ENCODE measurements at places on chromosomes 6 and 20.

DNA sequence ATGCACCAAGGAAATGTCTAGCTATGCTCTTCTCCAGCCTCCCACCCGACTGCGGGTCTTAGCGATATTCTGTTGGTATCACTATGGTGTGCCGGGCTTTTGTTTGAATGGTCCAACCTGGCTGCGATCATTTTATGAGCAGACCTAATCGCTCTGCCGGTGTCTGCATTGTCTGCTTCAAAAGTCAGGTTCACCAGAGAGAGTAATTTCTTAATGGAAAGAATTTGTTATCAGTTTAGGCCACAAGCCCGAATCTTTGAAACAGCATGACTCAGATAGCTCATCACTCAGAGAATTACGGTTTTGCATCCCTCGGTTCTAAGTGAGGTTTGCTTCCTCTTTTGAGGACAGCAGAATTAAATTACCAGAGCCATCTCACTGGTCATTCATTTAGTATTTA lies 521.0 kb upstream of the ARID1B start:
- DNase-seq, result no peak

GRCh38 chr6:32108727-32109113 lies 418 bp downstream of the TNXB start:
- no peak for DNase-seq

- peak; percentile 89 for DNase-seq
Measured at GRCh38 chr6:27867051-27867944, 44.9 kb downstream of the OR2B2 start.

DNA sequence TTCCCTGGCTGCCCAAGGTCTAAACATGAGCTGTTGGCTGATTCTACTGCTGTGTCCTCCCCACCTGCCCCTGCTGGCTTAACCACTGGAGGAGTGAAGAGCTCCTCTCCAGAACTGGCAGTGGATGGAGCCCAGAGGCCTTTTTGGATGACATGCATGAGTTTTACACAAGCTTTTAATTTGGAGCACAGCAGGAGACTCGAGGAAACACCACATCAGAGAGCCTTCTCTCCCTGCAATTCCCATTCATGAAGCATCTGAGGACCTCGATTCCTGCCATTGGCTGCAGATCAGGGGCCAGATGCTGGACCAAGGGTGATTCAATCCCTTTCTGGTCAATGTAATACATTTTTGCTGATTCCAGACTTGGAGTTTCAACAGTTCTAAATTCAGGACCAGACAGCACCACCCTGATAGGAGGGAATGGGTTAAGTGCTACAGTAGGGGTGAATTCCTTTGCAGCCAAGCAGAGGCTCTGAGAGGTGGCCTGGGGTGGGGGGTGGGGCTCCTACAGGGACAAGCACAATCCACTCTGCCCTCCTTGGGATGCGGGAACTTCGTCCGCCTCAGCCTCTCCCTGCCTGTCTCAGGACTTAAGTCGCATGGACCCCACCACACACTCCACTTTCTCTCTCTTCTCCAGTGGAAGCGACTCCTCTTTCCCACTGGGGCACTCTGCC lies 599 bp upstream of the PSORS1C1 start:
- DNase-seq, result peak; percentile 61

DNA sequence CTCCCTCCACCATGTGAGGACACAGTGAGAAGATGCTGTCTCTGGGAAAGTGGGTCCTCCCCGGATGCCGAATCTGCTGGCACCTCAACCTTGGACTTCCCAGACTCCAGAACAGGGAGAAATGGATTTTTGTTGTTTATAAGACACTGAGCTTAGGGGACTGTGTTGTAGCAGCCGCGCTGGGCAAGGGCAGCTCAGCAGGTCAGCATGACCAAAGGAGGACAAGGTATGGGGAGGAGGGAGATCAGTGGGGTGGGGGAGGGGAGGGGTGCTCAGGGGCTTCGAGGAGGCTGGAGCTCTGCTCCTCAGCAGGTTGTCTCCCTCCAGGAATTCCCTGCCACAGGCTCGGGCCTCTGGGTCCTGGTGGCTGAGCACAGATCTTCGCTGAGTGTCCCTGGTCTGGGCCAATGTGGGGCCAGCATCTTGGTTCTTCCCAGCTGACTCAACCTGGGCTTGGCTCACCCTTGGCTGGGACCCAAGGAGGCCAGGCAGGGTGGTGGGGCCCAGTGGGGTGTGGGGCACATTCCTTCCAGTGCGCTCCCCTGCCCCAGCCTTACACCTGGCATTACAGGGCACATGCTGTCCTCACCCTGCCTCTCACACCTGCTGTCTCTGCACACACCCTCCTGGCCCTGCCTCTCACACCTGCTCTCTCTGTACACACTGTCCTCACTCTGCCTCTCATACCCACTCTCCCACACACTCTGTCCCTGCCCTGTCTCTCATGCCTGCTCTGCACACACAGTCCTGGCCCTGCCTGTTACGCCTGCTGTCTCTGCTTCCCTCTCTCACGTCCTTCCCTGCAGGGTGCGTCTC lies 107.3 kb downstream of the SYCP2 start:
- no peak for DNase-seq

- DNase-seq, result no peak
Measured at GRCh38 chr6:53623497-53623896, 42.1 kb downstream of the KLHL31 start.

GRCh38 chr6:147514831-147515230 lies 6.3 kb downstream of the SAMD5 start:
- DNase-seq, result no peak

DNA sequence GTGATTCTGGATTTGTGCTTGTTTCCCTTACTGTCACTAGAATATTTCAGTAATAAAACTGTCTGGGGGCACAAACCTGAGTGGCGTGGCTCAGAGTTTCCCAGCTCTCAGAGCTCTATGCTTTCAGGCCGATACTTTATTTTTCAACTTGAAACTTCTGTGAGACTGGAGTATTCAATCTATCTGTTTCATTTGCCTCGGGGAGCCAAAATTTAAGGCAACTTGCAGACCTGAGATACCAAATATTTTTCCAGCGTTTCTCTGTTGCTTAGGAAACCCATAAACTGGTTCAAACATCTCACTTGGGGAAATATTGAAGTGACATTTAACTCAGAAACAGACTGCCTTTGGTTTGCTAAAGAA lies 74.7 kb downstream of the SOBP start:
- no peak for DNase-seq

DNA sequence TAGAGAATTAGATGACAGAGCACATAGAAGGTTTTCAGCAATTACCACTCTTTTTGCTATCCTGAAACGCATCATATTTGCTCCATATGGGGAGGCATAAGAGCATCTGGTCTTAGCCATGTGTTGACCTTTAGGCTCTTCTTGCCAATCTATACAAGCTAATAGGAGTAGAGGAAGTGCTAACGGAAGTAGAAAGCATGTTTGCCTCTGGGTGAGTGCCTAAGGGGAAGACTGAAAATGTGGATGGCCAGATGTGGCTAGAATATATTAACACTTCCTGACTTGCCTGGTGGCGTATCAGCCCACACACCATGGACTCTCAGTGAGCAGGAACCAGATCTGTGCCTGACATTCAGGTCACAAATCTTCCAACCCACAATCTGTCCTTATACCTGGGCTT lies 136.3 kb downstream of the LRRC1 start:
- no peak for DNase-seq

DNA sequence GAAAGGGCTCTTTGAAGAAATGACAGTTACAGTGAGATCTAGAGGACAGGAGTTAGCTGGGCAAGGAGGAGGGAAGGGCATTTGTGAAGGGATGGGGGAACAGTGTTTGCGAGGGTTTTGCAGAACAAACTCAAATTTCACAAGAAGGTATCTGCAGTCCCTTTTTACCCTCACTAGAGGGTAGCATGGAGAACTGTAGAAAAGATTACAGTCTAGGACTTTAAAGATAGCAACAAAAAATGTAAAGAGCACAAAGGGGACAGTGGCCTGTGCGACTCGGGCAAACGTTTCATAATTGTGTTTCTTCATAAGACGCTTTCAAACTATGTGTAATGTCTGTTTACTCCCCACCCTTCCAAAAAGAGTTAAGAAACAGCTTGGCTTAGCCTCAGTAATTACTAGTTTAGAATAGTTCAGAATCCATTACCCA lies 21.2 kb upstream of the ASXL1 start:
- peak; percentile 33 for DNase-seq

DNA sequence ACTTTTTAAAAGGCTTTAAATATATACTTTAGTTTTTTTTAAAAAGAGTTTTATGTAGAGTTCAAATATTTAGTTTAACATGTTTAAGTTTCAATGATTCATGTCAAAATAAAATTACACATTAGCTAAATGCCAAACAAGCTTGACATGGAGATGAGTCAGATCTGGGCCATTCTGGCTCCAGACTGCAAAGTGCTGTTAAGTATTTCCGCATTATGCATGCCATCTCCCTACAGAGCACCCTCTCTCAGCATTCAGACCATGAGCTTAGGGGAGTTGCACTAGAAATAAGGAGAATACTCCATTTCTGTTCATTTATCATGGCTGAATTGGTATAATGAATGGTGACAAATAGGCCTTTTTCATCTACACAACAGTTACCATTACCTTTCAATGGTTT lies 21.5 kb upstream of the HS3ST5 start:
- no peak for DNase-seq

DNA sequence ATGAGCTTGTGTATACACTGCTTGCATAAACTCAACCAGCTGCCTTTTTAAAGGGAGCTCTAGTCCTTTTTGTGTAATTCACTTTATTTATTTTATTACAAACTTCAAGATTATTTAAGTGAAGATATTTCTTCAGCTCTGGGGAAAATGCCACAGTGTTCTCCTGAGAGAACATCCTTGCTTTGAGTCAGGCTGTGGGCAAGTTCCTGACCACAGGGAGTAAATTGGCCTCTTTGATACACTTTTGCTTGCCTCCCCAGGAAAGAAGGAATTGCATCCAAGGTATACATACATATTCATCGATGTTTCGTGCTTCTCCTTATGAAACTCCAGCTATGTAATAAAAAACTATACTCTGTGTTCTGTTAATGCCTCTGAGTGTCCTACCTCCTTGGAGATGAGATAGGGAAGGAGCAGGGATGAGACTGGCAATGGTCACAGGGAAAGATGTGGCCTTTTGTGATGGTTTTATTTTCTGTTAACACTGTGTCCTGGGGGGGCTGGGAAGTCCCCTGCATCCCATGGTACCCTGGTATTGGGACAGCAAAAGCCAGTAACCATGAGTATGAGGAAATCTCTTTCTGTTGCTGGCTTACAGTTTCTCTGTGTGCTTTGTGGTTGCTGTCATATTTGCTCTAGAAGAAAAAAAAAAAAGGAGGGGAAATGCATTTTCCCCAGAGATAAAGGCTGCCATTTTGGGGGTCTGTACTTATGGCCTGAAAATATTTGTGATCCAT lies 15.3 kb downstream of the TNFAIP3 start:
- no peak for DNase-seq

GRCh38 chr6:125046107-125046925 lies 84.1 kb downstream of the RNF217 start:
- no peak for DNase-seq

GRCh38 chr6:129774697-129775447 lies 64.9 kb upstream of the ARHGAP18 start:
- DNase-seq, result peak; percentile 49

GRCh38 chr6:108877046-108877751 lies 29.0 kb downstream of the ARMC2 start:
- no peak for DNase-seq

DNA sequence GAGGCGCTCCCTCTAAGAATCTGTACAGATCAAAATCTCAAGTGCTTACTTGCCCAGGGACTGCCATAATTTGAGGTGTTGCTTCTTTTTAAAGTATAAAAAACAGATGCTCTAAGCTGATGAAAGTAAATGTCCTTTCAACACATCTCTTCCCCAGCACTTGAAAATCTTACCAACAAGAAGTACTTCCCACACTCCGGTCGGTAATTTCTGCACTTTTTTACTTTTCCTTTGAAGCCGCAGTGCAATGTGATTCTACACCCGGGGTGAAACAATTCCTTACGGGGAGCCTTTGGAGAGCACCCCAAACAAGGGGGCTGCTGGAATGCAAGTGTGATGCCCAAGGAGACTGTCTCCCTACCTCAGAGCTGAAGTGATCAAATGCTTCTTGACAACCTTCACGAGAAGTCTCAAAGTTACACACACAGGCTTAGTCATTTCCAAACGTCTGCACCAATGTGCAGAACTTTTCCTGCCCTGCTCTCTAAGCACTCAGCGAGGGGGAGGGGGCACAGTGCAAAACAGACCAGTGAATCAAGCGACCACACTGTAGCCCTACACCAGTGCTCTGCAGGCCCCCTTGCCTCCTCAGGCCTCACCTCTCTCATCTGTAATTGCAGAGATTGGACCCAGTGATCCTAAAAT lies 56.7 kb downstream of the ATXN1 start:
- no peak for DNase-seq

GRCh38 chr6:15400572-15401004 lies 154.7 kb downstream of the JARID2 start:
- peak; percentile 60 for DNase-seq

DNA sequence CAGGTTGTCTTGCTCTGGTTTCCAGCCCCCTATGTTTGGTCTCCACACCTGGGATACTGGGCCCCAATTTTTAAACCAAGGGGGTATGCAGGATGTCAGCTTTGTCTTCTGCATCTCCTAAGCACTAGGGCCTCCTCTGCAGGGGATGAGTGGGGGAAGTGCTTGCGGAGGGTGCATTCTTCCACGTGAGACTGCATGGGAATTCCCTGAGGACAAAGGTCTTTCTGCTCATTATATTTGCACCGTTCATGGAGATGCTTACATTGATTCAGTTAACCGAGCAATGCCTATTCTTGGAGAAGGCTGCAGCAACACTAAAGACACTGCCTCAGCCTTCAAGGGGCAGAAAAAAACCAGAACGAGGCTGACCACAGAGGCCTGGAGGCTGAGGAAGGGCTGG lies 45.4 kb downstream of the RAB44 start:
- DNase-seq, result no peak

DNA sequence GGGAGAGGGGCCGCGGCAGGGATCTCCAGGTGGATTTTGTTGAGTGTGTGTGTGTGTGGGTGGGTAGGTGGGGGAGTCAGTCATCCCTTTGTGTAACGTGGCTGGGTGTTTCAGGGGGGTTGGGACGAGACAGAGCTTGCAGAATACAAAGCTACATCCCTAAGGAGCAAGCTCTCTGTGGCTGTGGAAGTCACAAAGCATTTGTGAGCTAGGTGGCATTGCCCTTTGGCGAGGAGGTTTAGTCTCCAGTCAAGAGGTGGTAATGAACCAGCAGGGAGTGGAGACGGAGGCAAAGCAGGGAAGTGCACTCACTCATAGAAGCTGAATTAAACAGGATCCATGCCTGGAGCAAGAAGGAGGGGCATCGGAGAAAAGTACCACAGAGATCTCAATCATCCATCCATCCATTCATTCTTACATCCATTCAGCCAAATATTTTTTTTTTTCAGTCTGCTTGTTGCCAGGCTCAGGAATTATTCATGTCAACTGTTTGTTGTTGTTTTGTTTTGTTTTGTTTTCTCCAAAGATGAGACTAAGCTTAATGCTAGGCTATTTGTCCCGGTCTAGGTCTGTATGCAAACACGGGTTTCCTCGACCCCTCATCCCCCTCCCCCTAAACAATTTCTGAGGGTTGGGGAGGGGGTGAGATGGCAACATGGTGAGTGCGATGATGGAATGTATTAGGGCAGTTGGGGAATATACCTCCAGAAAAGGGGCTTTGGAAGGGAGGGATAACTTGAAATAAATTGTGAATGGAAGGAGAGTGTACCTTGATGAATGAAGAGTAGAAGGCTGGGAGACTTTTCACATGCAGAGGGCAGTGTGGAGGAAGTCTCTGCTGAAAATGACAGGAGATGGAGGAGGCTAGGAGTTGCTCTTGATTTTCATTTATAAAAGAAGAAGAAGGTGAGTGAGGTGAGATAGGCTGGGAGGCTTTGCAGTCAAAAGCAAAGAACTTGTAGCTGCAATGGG lies 1.0 kb downstream of the HCRTR2 start:
- DNase-seq, result no peak
